ENCODE measurements at places on chromosomes 1 and 21. TPM values are rescaled to one million over a fixed set of nuclear protein-coding genes. Genes with fewer than 3 reads are reported as not detected.

The DDR2 gene
- 0.69 TPM for total RNA-seq

- no peak for DNase-seq
- no peak overlapping the region for H3K4me3 ChIP-seq
- H3K36me3 ChIP-seq, result peaks cover 20% of the 10 kb centered on the region
- no peaks in the 10 kb centered on the region for H3K4me1 ChIP-seq
- no peak overlapping the region for H3K27ac ChIP-seq
These were observed 71.9 kb downstream of the CEP350 start for GRCh38 chr1:180026556-180026955.

The CLCA4 gene
- total RNA-seq, result not detected

The OR2L5 gene
- not detected for total RNA-seq

DNA sequence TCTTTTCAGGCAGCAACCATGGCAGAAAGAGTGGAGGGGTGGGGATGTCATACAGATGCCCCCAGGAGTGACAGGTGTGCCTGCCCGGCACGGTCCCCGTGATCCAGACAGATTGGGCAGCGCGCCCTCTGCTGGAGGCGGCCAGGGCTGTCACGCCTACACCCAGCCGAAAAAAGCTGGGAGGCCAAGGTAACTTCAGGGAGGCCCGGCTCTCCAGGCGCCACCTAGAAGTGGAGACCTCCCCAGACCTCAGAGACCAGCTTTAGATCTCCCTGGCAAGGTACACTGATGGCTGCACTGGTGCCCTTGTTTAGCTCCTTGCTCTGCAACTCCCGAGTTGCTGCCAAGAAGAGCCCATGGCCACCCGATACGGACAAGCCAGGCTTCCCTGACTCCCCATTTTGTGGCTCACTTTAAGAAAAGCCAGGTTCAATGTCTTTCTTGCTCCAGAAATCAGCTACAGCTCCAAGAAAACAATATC is 6.6 kb downstream of the GOLT1A start:
- H3K4me3 ChIP-seq, result no peak overlapping the region
- no peaks in the 10 kb centered on the region for H3K4me1 ChIP-seq
- H3K27ac ChIP-seq, result no peak overlapping the region
- peaks cover 8% of the 10 kb centered on the region for H3K27me3 ChIP-seq
- DNase-seq, result peak; percentile 83
- H3K36me3 ChIP-seq, result no peaks in the 10 kb centered on the region

GRCh38 chr21:14876524-14876840 is 188.3 kb downstream of the NRIP1 start:
- peaks cover 14% of the 10 kb centered on the region for H3K4me1 ChIP-seq
- no peak for DNase-seq
- H3K4me3 ChIP-seq, result no peak overlapping the region

GRCh38 chr1:119885903-119886783 is 10.2 kb downstream of the ADAM30 start:
- H3K36me3 ChIP-seq, result no peaks in the 10 kb centered on the region
- no peaks in the 10 kb centered on the region for H3K4me1 ChIP-seq
- no peaks in the 10 kb centered on the region for H3K27me3 ChIP-seq
- no peak overlapping the region for H3K27ac ChIP-seq

DNA sequence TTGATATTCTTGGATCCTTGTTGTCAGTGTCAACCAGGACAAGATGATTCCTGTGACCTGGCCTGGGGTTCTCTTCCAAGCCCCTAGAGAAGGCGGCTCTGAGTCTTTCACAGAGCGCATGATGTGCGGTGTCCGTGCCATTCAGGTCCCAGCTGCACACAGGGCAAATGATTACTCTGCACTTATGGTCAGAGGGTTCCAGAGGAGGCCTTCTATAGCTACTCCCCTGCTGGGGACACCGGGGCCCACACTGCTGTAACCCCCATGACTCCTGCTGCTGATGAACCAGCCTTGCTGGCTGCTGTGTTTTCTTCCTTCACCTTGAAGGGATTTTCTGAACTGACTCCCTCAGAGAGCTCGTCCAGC is 1.5 kb downstream of the PTGFRN start:
- no peaks in the 10 kb centered on the region for H3K36me3 ChIP-seq
- peaks cover 41% of the 10 kb centered on the region for H3K4me1 ChIP-seq

Data from neural progenitor cell (in vitro differentiated cells).